Stimulated activated CD4-positive, alpha-beta T cell treated with anti-CD3 and anti-CD28 coated beads, Interleukin-15, amount 100 ng/mL, for 1 hour (primary cell): ENCODE measurements at places on chromosomes 2 and 18.

GRCh38 chr18:24868311-24868710 is 407.9 kb downstream of the HRH4 start:
- no peak for DNase-seq

GRCh38 chr2:67633212-67633856 is 236.2 kb downstream of the ETAA1 start:
- no peak for DNase-seq

GRCh38 chr2:172244419-172245130 is 141.9 kb upstream of the DLX2 start:
- DNase-seq = no peak

- no peak for DNase-seq
These were observed 22.5 kb upstream of the TRAPPC8 start for GRCh38 chr18:31965316-31965970.

DNA sequence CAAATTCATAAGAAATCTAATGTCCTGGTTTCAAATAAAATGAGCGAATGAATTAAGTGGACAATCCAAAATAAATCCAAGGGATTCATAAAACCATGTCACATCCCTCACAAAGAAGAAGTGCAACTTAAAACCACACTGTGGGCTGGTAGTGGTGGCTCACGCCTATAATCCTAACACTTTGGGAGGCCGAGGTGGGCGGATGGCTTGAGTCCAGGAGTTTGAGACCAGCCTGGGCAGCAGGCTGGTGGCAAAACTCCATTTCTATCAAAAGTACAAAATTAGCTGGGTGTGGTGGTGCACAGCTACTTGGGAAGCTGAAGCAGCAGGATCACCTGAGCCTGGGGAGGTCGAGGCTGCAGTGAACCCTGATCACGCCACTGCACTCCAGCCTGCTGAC is 25.4 kb downstream of the FAM98A start:
- no peak for DNase-seq

DNA sequence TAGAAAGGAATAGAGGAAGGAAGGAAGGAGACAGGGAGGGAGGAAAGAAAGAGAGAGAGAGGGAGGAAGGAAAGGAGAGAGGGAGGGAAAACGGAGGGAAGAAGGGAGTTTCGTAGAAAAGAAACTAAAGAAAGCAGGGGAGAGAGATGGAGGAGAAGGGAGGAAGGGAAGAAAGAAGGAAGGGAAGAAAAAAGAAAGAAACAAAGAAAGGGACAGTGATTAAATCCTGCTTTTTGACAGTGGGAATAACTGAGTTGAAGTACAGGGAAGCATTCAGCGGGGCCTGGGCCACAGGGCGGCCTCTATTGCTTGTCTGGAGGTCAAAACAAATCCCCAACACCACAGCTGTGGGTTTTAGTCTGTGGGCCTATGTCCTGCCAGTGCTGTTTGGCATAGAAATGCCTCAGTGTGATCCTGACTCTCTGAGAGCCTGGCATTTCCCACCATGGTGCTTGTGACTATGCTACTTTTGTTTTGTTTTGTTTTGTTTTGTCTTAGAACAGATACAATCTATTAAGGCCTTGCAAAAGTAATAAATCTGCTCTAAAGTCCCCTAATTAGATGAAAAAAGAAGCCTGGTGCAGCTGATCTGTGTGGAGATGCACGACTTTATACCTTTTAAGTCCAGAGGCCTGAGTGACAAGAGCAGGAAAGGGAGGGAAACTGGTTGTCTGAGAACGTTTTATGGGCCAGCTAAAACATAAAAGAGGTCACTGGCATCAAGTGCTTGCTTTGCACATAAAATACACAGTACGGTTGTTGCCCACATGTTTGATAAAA is 40.0 kb downstream of the IL1RL2 start:
- DNase-seq = no peak

DNA sequence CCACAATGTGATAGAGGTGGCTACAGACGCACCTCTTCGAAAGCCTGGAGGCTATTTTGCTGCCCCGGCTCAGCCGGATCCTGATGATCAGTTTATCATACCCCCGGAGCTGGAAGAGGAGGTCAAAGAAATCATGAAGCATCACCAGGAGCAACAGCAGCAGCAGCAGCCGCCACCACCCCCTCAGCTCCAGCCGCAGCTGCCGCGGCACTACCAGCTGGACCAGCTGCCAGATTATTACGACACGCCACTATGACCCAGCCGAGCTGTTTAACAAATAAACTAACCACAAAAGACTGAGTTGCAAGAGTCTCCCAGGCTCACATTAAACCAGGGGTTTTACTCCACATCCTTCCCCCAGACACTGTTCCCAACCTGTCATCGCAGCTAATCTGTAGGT is 263.8 kb downstream of the PHLPP1 start:
- DNase-seq = no peak

DNA sequence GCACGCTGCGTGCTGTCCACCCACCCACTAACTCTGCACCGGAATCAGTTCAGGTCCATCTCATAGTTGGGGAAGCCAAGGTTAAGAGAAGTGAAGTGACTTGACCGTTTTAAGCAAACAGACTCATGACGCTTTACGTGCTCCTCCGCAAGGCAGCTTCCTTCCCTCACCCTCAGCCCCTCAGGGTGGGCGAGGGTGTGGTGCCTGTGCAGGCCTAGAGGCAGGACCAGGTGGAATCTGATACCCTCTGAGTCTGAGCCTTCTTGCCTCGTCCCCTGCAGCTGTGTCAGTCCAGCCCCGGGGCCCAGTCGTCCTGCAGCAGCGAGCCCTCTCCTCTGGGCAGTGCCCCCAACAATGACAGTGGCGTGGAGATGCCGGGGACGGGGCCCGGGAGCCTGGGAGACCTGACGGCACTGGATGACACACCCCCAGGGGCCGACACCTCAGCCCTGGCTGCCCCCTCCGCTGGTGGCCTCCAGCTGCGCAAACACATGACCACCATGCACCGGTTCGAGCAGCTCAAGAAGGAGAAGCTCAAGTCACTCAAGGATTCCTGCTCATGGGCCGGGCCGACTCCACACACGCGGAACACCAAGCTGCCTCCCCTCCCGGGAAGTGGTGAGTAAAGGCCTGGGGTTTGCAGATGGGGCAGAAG is 250.5 kb downstream of the GLI2 start:
- DNase-seq = no peak

GRCh38 chr2:197307236-197307932 is 3.2 kb downstream of the ANKRD44 start:
- no peak for DNase-seq

DNA sequence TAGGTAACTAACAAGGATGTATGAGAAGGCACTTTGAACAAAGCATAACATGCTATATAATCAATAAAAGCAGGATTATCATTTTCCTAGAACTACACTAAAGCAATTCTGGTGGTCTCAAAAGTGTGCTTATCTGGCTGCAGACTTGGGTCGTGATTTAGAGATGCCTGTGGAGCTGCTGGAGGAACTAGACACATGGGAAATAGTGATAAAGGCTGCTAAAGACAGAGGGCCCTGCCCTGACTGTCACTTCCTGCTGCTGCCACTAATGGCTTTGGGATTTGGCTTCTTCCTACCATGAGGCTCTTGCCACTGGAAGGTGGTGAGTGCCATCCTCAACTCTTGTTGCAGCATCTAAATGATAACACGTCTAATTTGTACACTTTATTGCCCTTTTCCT is 22.5 kb downstream of the TMEM178A start:
- no peak for DNase-seq

DNA sequence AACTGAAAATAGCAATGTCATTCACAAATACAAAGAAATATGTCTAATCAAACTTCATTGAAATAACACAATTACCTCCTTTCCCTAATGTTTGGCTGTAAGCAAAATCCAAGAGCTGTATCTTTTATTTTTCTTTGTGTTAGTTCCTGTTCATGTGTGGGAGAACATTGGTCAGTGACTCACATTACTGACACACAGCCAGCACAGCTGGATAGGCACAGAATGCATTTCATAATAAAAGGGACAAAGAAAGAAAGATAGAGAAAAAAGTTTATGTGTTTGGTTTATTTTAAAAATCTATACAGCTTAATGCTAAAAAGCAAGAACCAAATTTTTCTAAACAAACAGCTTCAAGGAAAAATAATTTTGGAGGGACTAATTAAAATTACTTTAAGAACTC is 185.6 kb upstream of the COL3A1 start:
- no peak for DNase-seq

DNA sequence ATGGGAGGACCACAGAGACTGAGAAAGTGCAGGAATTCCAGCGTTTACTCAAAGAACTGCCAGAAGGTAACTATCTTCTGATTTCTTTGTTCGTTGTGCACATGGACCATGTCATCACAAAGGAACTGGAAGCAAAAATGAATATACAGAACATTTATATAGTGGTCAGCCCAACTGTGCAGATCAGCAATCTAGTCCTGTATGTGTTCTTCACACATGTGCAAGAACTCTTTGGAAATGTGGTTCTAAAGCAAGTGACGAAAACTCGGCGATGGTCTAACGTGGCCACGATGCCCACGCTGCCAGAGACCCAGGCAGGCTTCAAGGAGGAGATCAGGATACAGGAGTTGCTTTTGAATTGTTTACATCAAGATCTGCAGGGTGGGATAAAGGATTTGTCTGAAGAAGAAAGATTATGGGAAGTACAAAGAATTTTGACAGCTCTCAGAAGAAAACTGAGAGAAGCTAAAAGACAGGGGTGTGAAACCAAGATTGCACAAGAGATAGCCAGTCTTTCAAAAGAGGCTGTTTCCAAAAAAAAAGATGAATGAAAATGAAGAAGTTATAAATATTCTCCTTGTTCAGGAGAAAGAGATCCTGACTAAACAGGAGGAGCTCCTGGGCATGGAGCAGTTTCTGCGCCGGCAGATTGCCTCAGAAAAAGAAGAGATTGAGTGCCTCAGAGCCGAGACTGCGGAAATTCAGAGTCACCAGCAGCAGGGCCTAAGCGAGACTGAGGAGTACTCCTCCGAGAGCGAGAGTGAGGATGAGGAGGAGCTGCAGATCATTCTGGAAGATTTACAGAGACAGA is 8.3 kb upstream of the CHST10 start:
- DNase-seq = no peak

GRCh38 chr2:34656632-34657031 is 1057.5 kb upstream of the FAM98A start:
- DNase-seq = no peak

- DNase-seq = no peak
These were observed 263.8 kb upstream of the ATP5MC3 start for GRCh38 chr2:175445281-175445680.

- DNase-seq = no peak
These were observed 119.5 kb downstream of the NEB start for GRCh38 chr2:151614606-151615306.
